CD4-positive, CD25-positive, alpha-beta regulatory T cell (primary cell): ENCODE measurements at places on chromosomes 1 and 21. TPM values are rescaled to one million over a fixed set of nuclear protein-coding genes. Genes with fewer than 3 reads are reported as not detected.

- DNase-seq, result no peak
Observed at GRCh38 chr21:30126576-30126975, 40.0 kb downstream of the CLDN17 start.

The SPRR2G gene
- total RNA-seq, result not detected

GRCh38 chr1:204190212-204191211, 5.8 kb downstream of the KISS1 start:
- DNase-seq, result no peak

DNA sequence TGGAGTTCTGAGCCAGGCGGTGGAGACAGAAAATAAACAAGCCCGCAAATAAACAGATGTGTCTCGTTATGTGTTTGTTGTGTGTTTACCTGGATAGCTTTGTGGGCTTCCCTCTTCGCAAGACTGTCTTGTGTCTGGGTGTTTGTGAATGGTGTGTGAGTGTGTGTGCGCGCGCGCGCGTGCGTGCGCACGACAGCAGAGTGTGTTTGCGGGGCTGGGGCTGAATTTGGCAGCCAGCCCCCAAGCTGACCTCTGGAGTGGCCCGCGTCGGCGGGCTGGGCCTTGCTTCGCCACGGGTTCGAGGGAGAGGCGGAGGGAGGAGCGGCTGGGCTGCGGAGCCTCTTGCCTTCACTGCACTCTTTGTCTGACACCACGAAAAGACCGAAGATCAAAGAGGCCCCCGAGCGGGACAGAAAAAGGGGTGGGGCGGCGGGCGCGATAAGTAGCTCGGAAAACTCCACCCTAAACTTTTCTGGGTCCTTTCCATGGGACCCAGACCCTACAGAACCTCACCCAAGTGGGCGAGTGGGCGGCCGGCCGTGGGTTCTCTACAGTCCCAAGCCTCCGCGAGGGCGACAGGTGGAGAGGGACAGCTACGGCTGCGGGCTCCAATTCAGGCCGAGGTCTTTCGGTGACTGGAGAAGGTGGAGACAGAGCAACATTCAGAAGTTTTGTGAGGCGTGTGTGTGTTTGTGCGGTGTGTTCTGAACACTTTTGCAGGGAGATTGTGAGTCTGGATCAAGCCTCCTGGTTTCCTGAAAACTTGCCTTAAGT, 14.5 kb downstream of the PAX7 start:
- no peak for DNase-seq

DNA sequence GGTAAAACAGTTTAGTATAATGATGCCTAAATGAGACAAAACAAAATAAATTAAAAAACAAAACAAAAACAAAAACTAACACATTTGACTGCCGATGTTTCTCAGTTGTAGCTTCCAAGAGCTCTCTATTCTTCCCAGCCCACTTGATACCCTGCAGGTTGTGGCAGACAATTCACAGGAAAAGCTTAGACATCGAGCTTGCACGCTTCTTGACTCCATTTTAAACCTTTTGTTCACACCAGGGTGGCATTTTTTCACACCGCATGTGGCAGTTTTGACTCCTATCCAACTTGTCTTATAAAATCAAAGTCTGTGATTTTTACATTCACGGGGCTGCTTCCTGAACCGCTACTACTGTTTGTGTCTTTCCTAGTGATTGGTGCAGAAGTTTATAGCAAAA, 575.9 kb downstream of the USP25 start:
- no peak for DNase-seq

The RORC gene
- 6.2 TPM for total RNA-seq
